ENCODE measurements at places on chromosomes 4 and X. TPM values are rescaled to one million over a fixed set of nuclear protein-coding genes. Genes with fewer than 3 reads are reported as not detected.

DNA sequence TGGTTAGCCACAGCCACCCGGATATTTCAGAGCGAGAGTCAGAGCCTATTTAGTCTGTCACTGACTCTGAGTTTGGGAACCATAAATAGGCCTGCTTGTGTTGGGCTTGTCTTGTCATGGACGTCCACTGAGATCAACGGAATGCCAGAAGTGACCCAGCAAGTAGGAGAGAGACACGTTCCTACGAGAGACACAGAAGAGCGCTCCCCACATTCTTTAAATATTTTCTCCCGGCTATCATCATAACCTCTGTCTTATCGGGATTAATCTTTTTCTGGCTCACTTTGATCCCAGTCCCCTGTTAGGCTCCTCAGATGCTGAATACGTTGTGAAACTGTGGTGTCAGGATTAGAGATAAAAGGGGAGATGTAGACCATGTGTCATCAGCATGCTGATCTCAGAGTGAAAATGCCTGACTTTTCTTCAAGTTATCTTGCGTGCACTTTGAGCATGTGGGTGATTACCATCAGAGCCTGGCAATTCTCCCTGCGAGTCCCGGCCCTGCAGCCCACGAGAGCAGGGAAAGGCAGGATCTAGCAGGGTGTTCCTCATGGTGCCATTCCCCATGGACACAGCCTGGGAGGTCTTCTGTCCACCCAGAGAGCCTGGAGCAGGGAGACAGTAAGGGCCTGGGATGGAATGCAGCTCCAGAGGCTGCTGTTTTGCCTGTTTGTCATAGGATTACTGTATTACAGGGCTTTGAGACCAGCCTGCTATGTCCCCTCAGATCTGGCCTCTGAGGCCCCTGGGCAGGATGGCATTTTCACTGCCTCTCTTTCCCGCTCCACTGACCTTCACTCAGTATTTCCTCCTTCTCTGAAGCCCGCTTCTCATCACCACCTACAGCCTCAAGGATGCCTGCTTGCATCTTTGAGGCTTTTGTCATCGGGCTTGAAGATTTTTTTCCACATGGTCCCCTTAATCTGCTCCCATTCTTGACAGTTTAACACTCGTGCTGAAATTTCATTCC is 2.8 kb upstream of the TENM3 start:
- DNase-seq: no peak

The NPY1R gene
- 0.34 TPM for polyA plus RNA-seq

DNA sequence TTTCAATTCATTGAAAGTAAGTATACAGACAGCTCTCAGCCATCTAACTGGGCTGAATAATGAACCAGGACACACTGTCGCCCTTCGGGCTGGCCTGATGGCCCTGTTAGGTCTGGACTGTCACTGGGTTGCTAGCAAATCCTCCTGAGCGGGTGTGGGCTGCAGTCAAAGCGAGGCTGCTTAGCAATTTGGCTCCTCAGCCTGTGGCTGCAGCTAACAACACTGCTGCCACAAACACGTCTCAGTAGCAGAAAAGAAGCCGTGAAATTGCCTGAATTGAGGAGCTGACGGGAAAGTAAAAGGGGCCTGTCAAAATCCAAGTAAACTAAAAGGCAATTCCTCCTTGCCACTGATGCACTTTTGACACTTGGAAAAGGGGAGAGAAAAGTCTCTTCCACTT is 72.8 kb downstream of the SMIM20 start:
- no peak for DNase-seq

- DNase-seq: no peak
Observed at GRCh38 chr4:151323667-151324066, 1.7 kb downstream of the SH3D19 start.

DNA sequence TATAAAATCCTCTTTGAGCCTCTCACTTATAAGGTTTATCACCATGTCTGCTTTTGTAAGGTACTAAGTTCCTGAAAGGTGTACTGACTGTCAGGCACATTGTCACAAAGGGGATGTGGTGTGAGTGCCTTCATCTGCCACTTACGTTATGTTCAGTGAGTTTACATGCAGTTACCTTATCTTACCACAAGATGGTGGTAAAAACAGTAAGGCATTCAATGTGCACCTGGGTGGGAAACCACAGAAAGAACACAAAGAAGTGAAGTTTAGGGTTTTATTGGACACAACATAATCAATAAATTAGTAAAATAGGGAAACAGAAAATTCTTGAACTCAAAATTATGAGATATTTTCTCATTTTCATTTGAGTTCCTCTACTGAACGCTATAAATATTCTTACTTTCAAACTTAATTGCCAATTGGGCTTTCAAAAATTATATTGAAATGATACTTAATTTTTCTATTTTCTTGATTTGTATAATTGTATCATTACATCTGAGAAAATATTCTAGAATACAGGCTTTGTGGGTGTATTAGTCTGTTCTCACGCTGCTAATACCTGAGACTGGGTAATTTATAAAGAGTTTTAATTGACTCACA is 650.8 kb downstream of the PCDH7 start:
- no peak for DNase-seq

DNA sequence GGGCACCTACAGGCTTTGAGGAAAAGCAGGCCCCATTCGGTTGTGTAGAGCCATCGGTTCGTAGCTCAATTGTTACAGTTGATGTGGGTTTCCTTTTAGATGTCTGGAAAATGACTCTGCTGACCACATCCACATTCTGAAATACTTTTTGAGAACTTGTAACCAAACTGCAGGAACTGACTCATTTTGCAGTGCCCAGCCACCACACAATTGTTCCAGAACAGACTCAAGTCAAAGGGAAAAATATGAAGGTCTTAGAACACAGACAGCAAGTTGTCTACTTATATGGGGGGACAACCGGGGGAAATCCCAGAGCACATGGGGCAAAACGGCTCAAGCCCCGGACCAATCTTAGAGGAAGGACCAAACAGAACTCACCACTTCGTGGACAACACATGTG is 557.6 kb upstream of the DIPK2B start:
- DNase-seq: no peak

- DNase-seq: no peak
Observed at GRCh38 chr4:26094076-26094475, 180.1 kb downstream of the SMIM20 start.

GRCh38 chr4:77023920-77024319 is 51.9 kb downstream of the CCNI start:
- no peak for DNase-seq

GRCh38 chrX:23644744-23645143 is 22.5 kb upstream of the PRDX4 start:
- no peak for DNase-seq

GRCh38 chr4:26325191-26325590 is 4.4 kb downstream of the RBPJ start:
- no peak for DNase-seq

DNA sequence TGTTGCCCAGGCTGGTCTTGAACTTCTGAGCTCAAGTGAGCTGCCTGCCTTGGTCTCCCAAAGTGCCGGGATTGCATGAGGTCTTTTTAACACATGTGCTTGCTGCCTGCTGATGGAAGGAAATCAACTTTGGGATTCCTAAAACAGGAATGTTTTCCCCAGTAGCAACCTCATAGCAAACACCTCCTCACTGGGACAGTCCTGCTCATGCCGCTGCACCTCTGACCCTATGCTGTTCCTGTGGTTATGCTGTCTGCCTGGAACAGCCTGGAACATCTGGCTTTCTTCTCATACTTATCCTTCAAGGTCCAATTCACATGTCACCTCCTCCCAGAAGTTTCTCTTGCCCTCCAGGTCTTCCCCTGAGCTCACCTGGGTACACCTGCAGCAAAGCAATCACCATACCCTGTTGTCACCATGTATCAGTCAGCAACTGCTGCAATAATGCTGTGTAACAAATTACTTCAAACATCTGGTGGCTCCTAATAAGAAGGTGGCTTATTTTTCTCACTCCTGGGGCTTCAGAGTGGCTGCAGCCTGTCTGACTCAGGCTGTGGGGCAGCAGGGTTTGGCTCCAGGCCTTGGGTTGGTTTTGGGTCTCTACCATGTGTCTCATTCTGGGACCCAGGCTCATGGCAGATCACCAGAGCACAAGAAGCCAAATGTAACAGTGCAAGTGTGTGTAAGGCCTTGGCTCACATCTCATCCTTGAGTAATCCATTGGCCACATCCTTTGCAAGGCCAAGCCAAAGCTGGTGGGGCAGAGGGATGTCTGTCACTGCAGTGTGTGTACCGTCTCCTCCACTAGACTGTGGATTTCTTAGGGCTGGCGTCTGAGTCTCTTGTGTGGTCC is 59.4 kb upstream of the SORCS2 start:
- no peak for DNase-seq

- DNase-seq: no peak
Observed at GRCh38 chr4:132593717-132594400, 555.2 kb upstream of the PCDH10 start.

The HDX gene
- polyA plus RNA-seq: 0.37 TPM

DNA sequence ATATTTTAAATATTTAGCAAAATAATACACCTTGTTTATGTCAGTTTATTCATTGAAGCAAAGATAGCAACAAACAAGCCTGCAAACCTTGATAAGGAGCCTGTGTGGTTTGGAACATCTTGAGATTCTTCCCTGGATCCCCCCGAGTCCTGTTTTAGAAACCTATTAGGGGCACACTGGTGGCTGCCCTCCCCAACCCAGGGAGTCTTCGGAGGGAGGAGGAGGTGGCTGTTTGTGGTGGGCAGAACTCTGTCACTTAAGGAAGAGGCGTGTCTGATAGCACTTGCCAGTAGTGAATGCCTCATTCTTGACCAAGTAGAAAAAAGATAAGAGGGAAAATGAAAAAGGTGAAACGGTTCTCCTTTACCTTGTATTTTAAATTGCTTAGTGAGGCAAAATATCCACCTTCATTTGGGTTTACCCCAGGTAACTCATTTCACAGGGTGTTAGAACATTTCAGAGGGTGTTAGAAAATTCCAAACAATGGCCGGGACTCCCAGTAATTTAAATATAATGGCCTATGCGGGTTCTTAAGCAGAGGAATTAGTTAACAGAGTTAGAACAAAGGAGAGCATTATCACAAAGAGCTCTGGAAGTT is 10.4 kb downstream of the KIT start:
- DNase-seq: no peak

- DNase-seq: no peak
Observed at GRCh38 chrX:12702509-12703091, 88.6 kb upstream of the PRPS2 start.

DNA sequence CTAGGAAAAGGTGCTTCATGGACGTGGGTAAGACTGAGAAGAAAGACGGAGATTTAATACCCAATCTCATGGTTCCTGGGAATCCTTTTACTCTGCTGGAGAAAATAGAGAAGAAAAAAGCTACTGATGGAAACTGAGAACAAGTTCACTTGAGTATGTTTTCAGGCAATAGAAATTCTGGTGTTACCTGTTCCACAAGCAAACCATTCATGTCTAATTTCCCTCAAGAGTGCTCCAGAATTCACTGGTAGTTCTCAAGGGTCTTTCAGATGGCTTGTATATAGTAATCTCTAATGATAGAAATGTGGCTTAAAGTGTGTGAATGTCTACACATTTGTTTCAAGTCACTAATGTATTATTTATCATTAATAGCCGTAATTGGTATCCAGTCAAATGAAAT is 22.5 kb downstream of the SETD7 start:
- no peak for DNase-seq

The BEND4 gene
- not detected for polyA plus RNA-seq

The CFAP299 gene
- not detected for polyA plus RNA-seq

The WAS gene
- 1.8 TPM for polyA plus RNA-seq

GRCh38 chr4:164204434-164204833 is 549.5 kb upstream of the SMIM31 start:
- no peak for DNase-seq

DNA sequence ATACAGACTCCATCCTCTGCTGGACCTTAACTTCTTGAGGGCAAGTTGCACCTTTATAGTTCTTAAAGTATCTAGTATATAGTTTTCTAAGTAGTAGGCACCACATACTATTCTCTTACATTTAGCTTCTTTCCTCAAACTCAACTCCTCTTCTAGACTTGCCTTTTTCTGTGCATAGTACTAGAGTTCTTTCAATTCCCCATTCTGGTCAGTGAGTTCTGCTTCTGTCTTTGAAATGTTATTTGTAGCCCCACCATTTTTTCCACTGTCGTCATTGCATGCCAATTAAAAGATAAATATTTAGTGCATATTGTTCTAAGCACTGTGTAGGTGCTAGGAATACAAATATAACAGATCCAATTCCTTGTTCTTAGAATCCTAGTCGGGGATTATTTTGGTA is 31.6 kb downstream of the CDKL5 start:
- DNase-seq: no peak

The CTAG2 gene
- polyA plus RNA-seq: not detected

GRCh38 chrX:150032742-150033141 is 94.5 kb upstream of the EOLA2 start:
- DNase-seq: no peak

The ARSJ gene
- polyA plus RNA-seq: 0.68 TPM

DNA sequence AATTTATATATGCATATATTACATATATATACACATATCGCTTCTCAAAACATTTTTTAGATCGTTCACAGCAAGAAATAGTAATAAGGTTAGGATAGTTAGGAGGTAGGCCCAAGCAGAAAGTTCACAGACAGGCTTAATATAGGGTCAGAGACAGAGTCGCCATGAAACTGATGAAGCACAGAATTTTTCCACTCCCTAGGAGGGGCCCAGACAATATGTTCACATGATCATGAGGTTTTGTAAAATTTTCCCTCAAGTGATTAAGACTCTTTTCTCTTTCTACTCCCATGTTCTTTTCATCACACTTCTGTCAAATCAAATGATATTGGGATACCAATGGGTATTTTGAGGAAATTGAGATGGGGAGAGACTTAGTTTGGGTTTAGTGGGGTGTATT is 5.2 kb upstream of the ENAM start:
- no peak for DNase-seq

- DNase-seq: no peak
Observed at GRCh38 chr4:159240046-159240445, 137.2 kb downstream of the RAPGEF2 start.

The CLIC2 gene
- polyA plus RNA-seq: 5.8 TPM

DNA sequence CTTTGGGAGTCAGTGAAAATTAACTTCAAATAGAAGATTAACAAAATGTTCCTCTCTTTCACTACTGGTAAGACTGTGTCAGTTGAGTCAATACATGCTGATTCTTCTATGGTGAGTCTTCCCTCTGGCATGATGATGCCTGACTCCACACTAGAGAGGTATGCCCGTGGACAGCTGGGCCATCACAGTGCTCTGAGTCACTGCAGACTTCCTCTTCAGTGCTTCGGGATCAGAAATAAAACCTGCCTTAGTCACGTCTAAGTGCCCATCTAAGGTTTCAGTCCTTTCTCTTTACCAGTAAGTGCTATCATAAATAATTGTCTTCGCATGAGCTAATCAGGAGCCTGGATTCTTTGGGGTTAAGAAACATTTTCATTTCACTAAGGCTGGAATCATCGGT is 1.6 kb upstream of the ASB5 start:
- DNase-seq: no peak

The TSPAN6 gene
- 5.1 TPM for polyA plus RNA-seq

The DOK7 gene
- 89.5 TPM for polyA plus RNA-seq
